ENCODE measurements at places on chromosomes 2 and 18. TPM values are rescaled to one million over a fixed set of nuclear protein-coding genes. Genes with fewer than 3 reads are reported as not detected.

Gene GKN1
- total RNA-seq: 1.4 TPM

GRCh38 chr18:5237083-5237722 lies 40.1 kb upstream of the AKAIN1 start:
- peaks cover 11% of the 10 kb centered on the region for H3K4me1 ChIP-seq
- H3K36me3 ChIP-seq: peaks cover 2% of the 10 kb centered on the region
- H3K27me3 ChIP-seq: no peaks in the 10 kb centered on the region

- no peaks in the 10 kb centered on the region for H3K36me3 ChIP-seq
- DNase-seq: no peak
- no peak overlapping the region for H3K4me3 ChIP-seq
- H3K27me3 ChIP-seq: no peaks in the 10 kb centered on the region
- H3K4me1 ChIP-seq: no peaks in the 10 kb centered on the region
These were observed 11.3 kb downstream of the TTLL4 start for GRCh38 chr2:218721934-218722333.

DNA sequence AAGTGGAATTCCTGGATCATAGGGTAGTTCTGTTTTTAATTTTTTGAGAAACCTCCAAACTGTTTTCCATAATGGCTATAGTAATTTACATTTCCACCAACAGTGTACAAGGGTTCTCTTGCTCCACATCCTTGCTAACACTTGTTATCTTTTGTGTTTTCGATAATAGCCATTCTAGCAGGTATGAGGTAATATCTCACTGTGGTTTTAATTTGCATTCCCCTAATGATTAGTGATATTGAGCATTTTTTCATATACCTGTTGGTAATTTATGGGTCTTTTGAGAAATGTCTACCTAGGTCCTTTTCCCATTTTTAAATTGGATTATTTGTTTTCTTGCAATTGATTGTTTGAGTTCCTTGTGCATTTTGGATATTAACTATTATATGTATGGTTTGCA lies 39.6 kb downstream of the DIS3L2 start:
- no peaks in the 10 kb centered on the region for H3K4me1 ChIP-seq
- no peaks in the 10 kb centered on the region for H3K27me3 ChIP-seq
- no peaks in the 10 kb centered on the region for H3K36me3 ChIP-seq
- DNase-seq: no peak
- no peak overlapping the region for H3K4me3 ChIP-seq
- no peak overlapping the region for H3K27ac ChIP-seq

Gene SLC9A4
- 0.05 TPM for total RNA-seq

GRCh38 chr2:212646698-212647366 lies 108.2 kb upstream of the ERBB4 start:
- H3K27me3 ChIP-seq: no peaks in the 10 kb centered on the region
- no peak for DNase-seq
- H3K4me3 ChIP-seq: no peak overlapping the region
- no peak overlapping the region for H3K27ac ChIP-seq
- H3K36me3 ChIP-seq: no peaks in the 10 kb centered on the region

DNA sequence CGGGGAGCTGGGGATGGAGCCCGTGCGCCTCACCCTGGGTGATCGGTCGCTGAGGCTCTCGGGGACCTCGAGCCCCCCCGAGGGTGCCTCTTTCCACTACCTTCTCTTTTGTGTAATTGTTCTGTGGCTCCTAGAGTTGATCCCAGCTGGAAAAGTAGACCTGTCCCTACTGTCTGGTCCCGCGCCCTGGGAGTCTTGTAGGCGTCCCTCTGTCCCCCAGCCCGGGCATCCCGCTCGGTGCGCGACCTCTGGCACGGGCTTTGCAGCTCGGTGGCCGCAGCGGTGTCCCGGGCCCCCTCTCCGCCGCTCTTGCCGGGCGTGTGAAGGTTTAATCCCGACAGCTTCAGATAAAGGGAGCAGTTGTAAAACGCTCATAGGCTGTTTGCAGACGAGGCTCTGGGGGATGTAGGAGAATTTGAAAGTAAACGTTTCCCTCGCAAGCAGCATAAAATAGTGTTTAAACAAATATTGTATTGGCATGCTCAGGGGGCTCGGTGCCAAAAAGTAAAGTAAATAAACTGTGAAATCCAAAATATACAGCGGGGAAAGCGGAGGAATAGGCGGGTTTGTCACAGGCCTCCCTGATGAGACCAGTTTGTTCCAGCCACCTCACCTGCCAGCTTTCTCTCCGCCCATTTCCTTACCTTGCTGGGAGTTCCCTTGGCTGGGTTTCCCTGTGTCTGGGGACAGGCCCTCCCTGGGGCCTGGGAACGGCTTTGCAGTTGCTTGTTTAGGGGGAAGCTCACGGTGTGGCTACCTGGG lies 1.9 kb downstream of the GLI2 start:
- H3K27ac ChIP-seq: peak overlapping the region; percentile 52
- no peaks in the 10 kb centered on the region for H3K4me1 ChIP-seq
- H3K27me3 ChIP-seq: peaks cover 97% of the 10 kb centered on the region
- H3K4me3 ChIP-seq: no peak overlapping the region
- DNase-seq: peak; percentile 21

GRCh38 chr2:96523659-96524481 lies 12.7 kb upstream of the ARID5A start:
- peaks cover 11% of the 10 kb centered on the region for H3K4me1 ChIP-seq
- H3K4me3 ChIP-seq: no peak overlapping the region
- no peak overlapping the region for H3K27ac ChIP-seq
- H3K27me3 ChIP-seq: peaks cover 3% of the 10 kb centered on the region

DNA sequence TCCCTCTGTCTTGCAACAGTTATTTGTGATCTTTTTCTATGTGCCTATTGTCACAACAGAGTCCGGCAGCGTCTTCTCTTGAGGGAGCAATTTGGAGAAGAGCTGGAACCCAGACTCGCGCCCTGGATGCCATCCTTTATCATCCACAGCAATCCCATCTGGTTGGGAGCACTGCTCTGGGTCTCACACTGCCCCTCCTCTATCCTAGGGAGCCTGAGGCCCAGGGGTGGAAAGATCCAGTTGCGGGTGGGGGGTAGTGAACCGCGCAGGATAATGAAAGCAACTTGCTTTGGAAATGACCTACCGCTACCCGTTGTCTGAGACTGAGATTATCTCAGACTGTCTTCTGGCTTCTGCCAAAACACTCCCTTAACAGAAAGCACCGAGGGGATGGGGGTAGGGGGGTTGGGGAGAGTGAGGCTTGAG lies 713 bp downstream of the WBP1 start:
- peak overlapping the region; percentile 74 for H3K27ac ChIP-seq
- H3K4me1 ChIP-seq: peaks cover 25% of the 10 kb centered on the region
- peaks cover 25% of the 10 kb centered on the region for H3K36me3 ChIP-seq
- DNase-seq: no peak

- no peak for DNase-seq
- no peak overlapping the region for H3K27ac ChIP-seq
- no peaks in the 10 kb centered on the region for H3K36me3 ChIP-seq
- no peaks in the 10 kb centered on the region for H3K4me1 ChIP-seq
- H3K27me3 ChIP-seq: no peaks in the 10 kb centered on the region
These were observed 122.5 kb downstream of the FHOD3 start for GRCh38 chr18:36419900-36420531.

DNA sequence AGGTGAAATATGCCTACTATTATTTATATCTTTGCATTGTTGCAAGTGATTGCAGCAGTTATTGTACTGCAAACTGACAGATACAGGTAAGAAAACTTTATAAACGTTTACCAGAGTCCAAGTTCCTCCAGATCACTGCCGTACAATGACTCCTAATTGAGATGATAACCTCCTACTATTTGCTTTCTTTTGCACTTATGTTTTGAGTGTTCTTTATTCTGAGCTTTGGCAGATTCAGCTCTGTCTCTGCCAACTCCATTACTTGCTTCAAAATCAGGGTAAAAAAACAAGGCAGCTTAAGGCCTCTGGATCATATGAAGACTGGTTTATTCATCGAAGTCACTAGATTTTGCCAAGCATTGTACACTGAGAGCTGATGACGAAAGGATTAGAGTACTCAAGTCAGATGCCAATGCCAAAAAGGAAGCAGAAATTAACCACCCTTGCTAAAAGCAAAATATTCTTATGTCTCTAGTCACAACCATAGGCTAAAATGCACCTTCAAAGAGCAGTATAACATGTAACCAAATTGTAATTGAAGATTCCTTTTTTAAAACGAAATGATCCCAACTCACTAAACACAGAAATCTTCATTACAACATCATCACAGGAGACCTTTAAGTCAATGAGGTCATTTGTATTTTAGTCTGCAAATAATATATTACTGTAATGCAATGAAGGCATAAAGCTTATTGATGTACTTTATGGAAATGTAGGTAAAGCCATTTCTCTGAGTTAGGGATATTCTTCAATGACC lies 10.5 kb upstream of the IKZF2 start:
- no peak for DNase-seq
- H3K27ac ChIP-seq: no peak overlapping the region
- H3K27me3 ChIP-seq: no peaks in the 10 kb centered on the region
- no peaks in the 10 kb centered on the region for H3K36me3 ChIP-seq

DNA sequence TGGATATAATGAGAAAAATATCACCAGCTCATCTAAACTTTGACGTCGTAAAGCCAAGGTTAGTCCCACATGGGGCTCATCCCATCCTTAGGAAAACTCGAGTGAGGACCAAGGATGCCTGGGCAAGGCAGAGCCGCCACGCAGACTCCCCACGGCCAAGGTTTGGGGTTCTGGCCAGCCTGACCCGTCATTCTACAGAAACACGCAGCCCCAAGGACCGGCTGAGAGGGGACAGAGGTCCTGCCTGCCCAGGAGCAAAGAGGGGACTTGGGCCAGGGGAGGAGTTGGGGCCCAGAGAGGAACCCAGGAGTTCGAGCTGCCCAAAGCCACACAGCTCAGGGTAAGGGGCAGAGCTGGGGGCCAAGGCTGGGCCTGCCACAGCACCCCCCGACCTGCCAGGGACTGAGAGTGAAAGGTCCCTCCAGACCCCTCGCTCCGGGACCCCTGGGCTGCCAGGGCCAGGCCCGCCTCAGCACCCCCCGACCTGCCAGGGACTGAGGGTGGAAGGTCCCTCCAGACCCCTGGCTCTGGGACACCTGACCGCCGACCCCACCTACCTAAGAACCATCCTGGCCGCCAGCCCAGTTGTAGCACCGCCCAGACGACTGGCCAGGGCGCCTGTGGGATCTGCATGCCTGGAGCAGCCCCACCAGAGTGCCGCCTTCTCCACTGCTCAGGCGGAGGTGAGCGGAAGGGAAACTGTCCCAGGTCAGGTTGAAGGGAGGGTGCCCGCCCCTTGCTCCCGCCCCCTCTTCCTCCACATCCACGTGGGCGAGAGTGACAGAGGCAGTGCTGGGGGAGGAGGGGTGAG lies at the start of gene PDCD1:
Gene PDCD1 (minus strand): TSS at position 689 of the 811 bp plus-strand sequence. CDS start 56 bp downstream, at position 633.
- DNase-seq: peak; percentile 75
- H3K27ac ChIP-seq: peak within 1 kb of the TSS; percentile 89
- peaks cover 63% of the 10 kb centered on the region for H3K4me1 ChIP-seq
- no peaks in the 10 kb centered on the region for H3K27me3 ChIP-seq

- no peak overlapping the region for H3K4me3 ChIP-seq
- no peaks in the 10 kb centered on the region for H3K4me1 ChIP-seq
- no peak overlapping the region for H3K27ac ChIP-seq
- DNase-seq: no peak
- H3K36me3 ChIP-seq: peaks cover 31% of the 10 kb centered on the region
These were observed 187.6 kb downstream of the STK39 start for GRCh38 chr2:168059758-168060157.

DNA sequence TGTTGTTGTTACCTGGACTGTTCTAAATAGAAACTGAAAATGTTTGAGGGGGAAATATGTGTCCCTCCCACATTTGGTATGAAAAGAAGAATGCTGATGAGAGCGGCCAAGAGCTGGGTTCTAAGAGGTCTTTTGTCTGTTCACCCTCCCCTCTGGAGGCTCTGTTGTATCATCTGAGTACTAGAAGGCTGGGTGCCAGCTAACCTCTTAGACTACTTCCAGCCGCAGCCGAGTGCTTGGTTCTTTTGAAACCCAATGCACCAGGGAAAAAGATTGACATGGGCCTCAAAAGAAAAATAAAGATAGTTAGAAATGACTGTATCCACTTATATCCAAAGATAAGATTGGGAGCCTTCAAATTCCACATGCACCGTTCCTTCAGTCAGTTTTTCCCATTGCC lies 255.9 kb downstream of the TXNL1 start:
- H3K36me3 ChIP-seq: no peaks in the 10 kb centered on the region
- H3K27ac ChIP-seq: no peak overlapping the region
- no peak for DNase-seq
- no peaks in the 10 kb centered on the region for H3K4me1 ChIP-seq
- H3K4me3 ChIP-seq: no peak overlapping the region

Gene UGT1A8
- total RNA-seq: 0.24 TPM

DNA sequence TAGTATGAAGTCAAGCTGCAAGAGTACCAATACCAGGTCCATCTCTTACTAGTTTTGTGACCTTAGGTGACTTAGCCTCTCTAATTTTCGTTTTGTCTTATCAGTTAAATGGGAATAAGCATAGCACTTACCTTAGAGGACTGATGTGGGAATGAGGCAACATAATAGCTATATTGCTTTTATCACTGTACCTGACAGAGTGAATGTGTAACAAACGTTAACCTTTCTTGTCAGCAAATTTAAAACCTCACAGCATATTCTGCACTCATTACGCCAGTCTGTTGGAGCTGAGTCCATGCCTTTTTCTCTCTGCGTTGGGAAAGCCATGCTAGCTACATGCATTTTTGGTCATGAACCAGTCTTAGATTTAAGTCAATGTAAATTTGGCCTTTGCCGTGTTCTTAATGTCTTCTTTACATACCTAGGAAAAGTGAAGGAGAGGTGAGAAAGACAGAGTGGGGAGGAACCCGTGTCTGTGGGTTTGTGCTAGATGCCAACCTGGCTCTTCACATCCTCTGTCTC lies at the start of gene IL36B:
Gene IL36B (minus strand): TSS at position 472 of the 522 bp plus-strand sequence.
- H3K4me1 ChIP-seq: no peaks in the 10 kb centered on the region
- H3K4me3 ChIP-seq: no peak within 1 kb of the TSS
- H3K27ac ChIP-seq: no peak within 1 kb of the TSS
- no peak for DNase-seq
- no peaks in the 10 kb centered on the region for H3K36me3 ChIP-seq

DNA sequence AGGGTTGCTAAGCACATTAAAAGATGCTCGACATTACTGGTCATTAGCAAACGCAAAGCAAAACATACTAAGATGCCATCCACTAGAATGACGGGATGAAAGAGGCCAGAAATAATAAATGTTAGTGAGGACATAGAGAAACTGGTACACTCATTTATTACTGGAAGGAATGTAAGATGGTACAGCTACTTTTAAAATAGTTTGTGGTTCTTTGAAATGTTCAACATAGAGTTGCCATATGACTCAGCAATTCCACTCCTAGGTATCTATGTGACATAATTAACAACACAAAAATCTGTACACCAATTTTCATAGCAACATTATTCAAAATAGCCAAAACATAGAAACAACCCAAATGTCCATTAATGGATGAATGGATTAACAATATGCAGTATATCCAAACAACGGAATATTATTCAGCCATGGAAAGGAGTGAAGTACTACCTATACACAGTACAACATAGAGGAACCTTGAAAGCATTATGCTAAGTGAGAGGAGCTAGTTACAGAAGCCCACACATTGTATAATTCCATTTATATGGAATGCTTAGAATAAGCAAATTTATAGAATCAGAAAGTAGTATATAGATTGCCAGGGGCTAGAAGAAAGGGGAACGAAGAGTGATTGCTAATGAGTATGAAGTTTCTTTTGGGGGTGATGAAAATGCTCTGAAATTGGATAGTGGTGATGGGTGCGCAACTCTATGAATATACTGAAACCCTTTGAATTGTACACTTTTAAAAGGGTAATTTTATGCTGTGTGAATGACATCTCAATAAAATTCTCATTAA lies 61.9 kb upstream of the IL1R1 start:
- H3K27me3 ChIP-seq: no peaks in the 10 kb centered on the region
- H3K27ac ChIP-seq: no peak overlapping the region
- H3K36me3 ChIP-seq: no peaks in the 10 kb centered on the region
- H3K4me1 ChIP-seq: peaks cover 6% of the 10 kb centered on the region
- no peak overlapping the region for H3K4me3 ChIP-seq

Measured in thymus (tissue), 14 donors.